ENCODE measurements at places on chromosomes 7 and 10.

GRCh38 chr7:155090684-155091083 lies 20.6 kb downstream of the HTR5A start:
- DNase-seq: no peak

DNA sequence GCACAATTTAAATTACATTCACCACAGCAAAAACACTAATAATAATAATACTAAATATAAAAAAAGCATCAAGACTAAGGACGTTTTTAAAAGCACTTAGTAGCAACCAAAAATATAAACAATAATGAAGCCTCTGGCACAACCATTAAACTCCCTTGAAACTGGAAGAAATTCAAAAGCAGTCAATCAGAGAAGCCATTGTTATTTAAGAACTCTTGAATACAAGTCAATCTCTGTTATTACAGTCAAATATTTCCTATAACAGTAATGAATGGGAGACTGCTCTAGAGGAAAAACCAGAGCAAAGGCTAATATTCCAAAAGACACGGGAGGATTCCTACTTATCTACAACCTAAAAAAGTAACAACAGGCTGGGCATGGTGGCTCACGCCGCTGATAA lies 164.2 kb downstream of the KMT2E start:
- no peak for DNase-seq

- DNase-seq: no peak
Measured at GRCh38 chr7:132455378-132455777, 120.9 kb downstream of the PLXNA4 start.

DNA sequence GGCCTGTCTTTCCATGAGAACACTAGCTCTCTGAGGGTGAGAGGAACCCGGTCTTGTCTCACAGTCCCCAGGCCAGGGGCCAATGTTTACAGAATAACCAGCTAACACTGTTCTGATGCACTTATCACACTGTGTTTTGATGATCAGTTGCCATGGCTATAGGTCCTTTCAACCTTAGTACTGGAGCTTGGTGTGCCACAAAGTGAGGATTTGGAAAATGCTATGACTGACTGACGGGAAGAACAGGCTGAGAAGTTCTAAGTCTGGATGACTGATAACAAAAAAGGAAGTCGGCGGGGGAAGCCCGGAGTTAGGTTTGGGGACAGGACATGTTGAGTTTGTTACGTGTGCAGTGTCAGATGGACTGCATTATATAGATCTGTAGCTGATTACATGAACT lies 141.8 kb downstream of the CTTNBP2 start:
- DNase-seq: no peak

GRCh38 chr7:134420424-134421125 lies 38.3 kb downstream of the AKR1B1 start:
- no peak for DNase-seq

DNA sequence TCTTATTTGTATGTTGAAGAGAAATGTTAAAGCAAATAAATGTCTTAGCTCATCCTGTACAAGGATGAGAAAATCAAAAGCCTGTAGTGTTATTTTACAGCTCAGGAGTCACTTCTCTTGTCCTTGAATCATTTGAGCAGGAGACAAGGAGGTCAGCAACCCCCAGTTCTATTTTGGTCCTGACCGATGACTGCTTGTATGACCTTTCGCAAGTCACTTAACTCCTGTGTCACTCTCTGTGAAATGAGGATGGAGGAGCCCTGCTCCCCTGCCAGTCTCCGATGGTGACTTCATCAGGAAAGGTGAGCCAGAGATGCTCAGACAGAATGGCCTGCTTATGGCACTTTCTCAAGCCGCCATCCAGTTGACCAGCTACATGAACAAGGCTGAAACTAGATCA lies 101.0 kb downstream of the CELF2 start:
- no peak for DNase-seq

DNA sequence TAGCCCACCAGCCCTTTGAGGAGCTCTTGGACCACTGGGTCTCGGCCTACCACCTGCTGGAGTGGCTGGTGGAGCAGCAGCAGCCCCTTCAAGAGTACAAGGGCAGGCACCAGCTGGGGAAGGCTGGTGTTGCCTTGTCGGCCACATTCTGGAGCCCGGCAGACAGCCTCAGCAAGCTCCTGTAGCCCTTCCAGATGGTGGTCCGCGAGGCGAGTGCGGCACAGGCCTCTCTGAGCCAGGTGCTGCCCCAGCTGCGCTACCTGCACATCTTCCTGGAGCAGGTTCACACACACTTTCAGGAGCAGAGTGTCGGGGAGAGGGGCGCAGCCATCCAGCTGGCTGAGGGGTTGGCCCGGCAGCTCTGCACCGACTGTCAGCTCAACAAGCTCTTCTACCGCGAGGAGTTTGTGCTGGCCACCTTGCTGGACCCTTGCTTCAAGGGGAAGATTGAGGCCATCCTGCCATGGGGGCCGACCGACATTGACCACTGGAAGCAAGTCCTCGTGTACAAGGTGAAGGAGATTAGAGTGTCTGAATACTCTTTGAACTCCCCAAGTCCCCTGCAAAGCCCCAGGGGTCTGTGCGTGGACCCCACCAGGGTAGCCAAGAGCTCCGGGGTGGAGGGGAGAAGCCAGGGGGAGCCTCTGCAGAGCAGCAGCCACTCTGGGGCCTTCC lies 7.0 kb upstream of the ACTR3C start:
- DNase-seq: no peak

GRCh38 chr10:77104459-77104980 lies 533.1 kb downstream of the KCNMA1 start:
- DNase-seq: no peak

- DNase-seq: no peak
Measured at GRCh38 chr10:84340187-84340586, 11.8 kb downstream of the CCSER2 start.

DNA sequence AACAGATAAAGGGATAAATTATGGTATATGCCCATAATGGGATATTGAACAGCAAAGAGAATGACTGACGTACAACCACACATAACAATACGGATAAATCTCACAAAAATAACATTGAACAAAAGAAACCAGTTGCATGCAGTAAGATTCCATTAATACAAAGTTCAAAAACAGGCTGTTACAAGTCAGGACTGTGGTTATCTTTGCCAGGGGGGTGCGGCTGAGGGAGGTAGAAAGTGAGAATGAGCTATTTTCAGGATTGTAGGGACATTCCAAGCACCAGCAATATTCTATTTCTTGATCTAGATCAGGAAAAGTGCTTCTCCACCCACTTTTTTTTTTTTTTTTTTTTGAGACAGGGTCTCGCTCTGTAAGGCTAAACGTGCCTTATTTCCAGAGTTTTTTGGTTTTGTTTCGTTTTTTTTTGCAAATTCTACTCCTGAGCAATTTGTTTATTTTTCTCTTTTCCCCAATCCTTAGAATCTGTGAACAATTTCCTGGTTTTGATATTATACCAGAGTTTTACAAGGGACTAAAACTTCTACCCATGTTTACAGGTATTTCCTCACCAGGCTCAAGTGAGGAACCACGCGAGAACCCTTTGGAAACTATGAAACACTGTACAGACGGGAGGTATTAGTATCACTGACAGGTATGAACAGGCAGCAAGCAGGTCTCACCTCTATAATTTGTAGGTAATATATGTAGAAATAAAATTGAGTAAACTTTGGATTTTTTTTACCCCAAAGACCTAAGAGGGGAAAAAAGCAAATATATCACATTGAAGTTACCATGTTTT lies 9.9 kb downstream of the SMURF1 start:
- DNase-seq: no peak

DNA sequence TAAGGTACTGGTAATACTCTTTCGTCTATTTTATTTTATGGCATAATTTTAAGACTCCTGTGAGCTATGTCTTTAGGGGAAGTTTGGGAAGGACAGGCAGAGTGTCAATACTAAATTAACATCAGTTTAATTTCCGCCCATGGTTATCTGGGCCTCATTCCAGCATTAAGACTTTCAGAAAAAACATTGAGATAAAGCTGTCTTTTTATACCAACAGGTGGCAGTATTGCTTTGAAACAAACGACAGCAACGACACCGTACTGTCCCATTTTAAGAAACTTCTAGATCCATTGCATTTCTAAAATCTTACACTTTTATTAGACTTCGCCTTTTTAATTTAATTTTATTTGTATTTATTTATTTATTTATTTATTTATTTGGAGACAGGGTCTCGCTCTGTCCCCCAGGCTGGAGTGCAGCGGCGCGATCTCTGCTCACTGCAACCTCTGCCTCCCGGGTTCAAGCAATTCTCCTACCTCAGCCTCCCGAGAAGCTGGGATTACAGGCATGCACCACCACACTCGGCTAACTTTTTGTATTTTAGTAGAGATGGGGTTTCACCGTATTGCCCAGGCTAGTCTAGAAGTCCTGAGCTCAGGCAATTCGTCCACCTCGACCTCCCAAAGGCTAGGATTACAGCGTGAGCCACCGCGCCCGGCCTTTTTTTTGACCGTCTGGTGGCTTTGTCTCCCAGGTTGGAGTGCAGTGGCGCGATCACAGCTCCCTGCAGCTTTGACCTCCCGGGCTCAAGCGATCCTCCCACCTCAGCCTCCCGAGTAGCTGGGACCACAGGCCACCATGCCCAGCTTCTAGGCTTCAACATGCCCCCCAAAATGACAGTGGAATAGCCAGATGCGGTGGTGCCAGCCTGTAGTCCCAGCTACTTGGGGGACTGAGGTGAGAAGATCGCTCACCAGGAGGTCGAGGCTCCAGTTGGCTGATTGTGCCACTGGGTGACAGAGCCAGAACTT lies 78.7 kb upstream of the C1GALT1 start:
- no peak for DNase-seq

GRCh38 chr10:118596426-118597124 lies 1.1 kb upstream of the PRLHR start:
- DNase-seq: no peak
